Substantia nigra (tissue), 51 donors: ENCODE measurements at places on chromosomes 16 and 17.

- no peak for DNase-seq
Measured at GRCh38 chr17:57486882-57487301, 230.6 kb downstream of the MSI2 start.

DNA sequence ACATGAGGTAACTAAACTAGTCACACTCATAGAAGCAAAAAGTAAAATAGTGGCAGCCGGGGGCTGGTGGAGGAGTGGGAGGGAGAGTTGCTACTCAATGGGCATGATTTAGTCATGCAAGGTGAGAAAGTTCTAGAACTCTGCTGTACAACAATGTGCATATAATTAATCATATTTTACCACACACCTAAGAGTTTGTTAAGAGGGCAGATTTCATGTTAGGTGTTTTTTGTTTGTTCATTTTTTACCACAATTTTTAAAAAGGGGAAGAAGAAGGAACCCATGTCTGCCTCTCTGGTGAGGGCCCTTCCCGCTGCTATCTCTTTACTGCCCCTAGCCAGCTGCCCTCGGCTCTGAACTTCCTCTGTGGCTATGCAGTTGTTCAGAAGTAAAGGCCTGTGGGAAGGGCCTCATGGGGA lies 11.2 kb downstream of the CD300LB start:
- DNase-seq = no peak

DNA sequence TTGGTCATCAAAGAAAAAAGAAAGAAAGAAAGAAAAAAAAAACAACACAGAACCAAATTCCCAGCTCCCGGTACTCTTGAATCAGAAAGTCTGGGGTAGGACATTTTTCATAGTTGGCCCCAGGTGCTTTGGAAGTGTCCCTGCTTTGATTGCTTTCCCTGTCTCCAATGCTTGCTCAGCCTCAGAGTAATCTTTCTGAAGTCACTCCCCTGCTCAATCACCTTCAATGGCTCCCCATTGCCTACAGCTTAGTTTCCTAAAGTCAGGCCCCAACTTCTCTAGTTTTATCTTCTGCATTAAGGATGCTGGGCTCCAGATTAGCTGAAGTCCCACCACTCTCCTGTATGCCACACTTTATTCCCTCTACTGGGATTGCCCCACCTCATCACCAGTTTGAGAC lies 17.1 kb downstream of the CNGB1 start:
- DNase-seq = no peak

DNA sequence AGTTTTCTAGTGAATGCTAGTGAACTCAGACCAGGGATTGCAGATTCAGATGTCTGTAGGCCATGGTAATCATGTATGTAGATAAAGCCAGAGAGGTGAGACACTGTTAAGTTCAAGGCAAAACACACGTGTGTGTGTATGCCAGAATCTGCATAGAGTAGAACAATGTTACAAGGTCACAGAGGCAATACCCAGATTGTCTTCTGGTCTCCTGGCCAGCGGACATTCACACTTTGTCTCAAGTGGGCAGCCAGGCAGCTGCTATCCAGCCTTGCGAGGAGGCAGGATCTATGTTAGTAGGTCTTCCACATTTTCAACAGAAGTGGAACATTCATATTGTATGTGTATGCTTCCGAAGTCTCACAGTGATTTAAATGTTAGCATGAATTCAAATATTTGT lies 244.4 kb downstream of the FTO start:
- DNase-seq = no peak

- peak; percentile 86 for DNase-seq
Measured at GRCh38 chr17:7627250-7628121, at the start of gene SAT2. Gene SAT2, minus strand, starts transcription at chr17:7627821. Its CDS starts 186 bp downstream, at chr17:7627635.

DNA sequence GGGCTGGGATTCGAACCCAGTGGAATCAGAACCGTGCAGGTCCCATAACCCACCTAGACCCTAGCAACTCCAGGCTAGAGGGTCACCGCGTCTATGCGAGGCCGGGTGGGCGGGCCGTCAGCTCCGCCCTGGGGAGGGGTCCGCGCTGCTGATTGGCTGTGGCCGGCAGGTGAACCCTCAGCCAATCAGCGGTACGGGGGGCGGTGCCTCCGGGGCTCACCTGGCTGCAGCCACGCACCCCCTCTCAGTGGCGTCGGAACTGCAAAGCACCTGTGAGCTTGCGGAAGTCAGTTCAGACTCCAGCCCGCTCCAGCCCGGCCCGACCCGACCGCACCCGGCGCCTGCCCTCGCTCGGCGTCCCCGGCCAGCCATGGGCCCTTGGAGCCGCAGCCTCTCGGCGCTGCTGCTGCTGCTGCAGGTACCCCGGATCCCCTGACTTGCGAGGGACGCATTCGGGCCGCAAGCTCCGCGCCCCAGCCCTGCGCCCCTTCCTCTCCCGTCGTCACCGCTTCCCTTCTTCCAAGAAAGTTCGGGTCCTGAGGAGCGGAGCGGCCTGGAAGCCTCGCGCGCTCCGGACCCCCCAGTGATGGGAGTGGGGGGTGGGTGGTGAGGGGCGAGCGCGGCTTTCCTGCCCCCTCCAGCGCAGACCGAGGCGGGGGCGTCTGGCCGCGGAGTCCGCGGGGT lies at the start of gene CDH1:
Gene CDH1, plus strand, starts transcription at position 247 of the 684 bp plus-strand sequence. Its CDS starts 124 bp downstream, at position 371.
- DNase-seq = no peak

DNA sequence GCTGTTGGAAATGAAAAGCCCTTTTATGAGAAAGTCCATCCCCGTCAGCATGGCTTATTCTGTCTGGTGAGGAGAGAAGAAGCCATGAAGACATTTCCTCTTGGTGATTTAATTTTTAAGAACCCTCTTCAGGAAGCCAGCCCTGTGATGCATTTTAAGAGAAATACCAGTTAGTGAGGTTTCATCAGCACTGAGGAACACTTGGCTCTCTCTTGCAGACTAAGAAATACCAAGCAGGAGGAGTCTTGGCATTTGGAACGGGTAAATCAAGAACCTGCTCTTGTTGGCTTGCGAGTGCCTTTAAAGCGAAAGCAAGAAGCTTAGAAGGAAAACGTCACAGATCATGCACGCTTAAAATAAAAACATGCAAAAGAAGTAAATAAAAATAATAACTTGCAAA lies 17.5 kb downstream of the RAB11FIP3 start:
- no peak for DNase-seq

DNA sequence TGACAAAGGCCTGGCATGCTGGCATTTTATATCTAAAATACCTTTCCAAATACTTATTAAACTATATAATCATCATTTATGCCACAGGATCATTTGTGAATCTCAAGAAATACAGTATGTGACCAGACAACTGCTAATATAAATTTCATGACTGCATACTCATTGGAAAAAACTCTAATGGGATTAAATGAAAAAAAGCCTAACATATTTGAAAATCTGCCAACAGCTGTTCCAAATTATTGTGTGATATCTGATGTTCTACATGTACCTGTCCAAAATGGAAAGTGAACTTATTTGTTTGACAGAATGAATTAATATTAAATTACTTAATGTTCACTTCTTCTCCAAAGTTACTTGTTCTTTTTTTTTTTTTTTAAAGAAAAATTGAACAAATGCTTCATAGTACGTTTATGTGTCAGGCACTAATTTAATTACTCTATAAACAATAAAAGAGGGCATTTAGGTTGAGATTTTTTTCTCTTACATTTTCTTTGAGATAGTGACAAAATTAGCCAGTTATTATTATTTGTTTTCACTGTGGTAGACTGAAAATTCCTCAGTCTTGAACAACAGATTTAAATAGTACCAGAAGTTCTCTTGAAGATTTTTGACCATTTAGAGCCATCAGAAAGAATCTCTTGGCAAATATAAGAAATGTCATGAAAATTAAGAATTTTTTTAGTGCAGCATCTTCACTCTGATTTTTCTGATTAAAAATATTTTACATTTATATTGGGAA lies 114.0 kb downstream of the FTO start:
- no peak for DNase-seq

DNA sequence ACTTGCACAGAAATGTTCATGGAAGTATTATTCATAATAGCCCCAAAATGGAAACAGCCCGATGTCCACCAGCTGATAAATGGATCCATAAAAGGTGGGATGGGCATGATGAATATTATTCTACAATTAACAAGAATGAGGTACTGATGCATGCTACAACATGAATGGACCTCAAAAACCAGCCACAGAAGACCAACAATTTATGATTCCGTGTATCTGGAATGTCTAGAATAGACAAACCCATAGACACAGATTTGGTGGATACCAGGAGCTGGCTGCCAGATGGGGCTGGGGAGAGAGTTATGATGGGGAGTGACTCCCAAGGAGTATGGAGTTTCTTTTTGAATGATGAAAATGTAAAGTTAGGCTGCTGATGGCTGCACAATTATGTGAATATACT lies 10.8 kb upstream of the NAGLU start:
- DNase-seq = no peak

DNA sequence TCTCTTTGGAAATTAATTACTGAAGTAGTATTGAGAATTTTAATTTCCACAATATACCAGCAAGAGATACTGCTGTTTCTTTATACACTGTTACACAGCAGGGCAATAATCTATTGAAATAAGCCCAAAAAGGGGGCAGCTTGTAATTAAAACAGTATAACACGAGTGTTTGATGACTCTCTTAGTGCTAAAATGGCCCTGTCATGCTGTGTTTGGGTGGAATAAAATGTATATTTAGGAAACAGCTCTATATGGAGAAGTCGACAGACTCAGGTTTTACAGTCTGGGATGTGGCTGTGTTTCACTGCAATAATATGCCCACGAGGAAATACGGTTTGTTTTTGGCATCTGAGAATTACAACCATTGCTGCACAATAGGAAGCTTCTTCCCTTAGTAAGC lies 537.7 kb upstream of the HSBP1 start:
- DNase-seq = no peak

DNA sequence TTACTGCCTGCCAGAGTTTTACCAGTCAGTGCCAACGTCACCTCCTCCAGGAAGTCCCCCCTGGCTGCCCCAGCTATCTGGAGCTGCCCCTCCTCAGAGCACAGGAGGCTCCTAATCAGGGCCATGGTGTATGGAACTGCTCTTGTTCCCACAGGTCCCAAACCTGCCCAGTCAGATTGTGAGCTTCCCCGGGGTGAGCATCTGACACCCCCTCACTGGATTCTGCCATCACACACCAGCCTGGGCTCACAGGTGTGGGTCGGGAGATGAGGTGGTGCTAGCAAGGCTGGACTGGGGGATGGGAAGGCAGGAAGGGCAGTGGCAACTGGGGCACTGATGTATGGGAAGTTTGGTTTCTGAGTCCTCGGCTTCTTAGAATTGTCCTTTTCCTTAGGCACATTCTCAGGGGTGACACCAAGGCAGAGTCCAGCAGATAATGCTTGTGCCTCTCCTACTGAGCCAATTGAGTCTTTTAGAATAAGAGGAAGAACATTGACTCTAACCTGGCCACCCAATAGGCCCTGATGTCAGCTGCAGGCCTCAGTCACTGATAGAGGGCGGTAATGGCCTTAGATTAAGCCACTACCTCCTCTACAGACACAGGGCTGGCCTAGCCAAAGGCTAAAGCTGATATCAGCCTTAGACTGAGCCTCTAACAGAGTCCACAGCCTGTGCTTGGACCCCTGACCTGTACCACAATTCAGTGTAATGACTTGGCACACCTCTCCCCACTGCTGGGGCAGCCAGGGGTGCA lies 107.9 kb downstream of the WSCD1 start:
- no peak for DNase-seq

- DNase-seq = no peak
Measured at GRCh38 chr16:50126183-50126582, 26.9 kb upstream of the TENT4B start.

GRCh38 chr17:63626551-63627180 lies 4.4 kb downstream of the MAP3K3 start:
- no peak for DNase-seq

DNA sequence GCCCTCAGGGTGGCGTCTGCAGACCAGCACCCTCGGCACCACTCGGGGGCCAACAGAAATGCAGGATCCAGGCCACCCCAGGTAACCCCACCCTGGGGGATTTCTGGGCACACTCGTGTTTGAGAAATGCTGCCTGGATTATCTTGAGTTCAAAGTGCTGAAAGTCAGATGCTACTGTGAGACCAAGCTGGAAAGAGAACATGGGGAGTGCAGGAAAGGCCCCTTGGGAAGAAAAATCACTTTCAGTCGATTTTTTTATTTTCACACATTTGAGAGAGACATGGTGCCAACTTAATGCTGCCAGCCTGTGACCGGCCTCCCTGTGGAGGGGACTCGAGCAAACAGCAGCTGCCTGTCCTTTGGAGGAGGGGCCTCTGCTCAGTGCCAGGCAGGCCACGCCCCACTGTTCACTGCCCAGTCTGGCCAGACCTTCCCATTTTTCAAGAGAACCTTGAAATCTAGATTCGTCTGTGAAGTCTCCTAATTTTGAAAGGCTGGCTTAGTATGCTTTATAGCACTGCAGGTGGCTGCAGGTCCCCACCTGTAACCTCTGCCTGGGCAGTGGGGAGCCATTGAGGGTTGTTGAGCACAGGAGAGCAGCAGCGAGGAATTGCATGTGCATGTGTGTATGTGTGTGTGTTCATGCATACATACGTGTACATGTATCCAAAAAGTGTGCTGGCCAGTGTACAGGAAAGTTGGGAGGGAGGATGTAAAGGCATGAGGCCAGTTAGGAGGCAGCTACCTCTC lies 70.7 kb upstream of the PLCG2 start:
- DNase-seq = peak; percentile 57

DNA sequence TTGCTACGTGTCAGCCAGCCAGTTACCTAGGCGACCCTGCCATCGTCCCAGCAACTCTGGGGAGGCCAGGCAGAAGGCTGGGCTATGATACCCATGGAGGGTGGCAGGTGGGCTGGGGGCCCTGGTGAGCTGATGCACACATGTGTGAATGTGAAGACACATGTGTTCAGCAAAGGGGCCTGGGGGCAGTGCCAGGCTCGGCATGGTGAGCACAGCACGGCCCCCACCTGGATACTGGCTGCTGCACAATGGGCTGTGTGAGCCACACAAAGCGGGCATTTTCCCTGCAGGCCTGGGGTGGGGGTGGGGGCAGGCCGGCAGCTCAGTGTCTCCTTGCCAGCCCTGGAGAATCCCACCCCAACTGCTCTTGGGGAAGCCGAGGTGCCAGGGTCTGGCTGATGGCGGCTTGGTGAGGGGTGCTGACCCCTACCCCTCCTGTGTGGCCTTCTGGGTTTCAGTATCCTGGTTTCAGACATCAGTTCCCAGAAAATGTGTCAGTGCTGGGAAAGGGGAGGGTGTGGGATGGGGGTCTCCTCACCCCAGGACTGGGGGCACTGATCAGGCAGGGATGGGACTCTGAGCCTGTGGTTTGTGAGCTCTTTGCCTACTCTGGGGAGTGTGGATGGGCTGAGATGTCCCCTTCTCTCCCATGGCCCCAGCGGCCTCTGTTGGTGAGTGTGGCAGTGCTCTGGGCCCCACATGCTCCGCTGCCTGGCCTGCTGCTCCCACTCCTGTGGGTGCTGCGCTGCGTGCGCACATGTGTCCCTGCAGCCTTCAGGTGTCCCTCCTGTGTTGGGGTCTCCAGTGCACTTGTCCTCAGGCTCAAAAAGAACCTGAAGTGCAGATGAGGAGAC lies 5.1 kb downstream of the LLGL1 start:
- DNase-seq = peak; percentile 82
